Right renal pelvis (tissue), 4 donors: ENCODE measurements at places on chromosomes 11 and 22.

- no peak for DNase-seq
These were observed 16.5 kb downstream of the CERK start for GRCh38 chr22:46721501-46722085.

- peak; percentile 26 for DNase-seq
These were observed 1060.1 kb downstream of the NTM start for GRCh38 chr11:132430429-132431062.

DNA sequence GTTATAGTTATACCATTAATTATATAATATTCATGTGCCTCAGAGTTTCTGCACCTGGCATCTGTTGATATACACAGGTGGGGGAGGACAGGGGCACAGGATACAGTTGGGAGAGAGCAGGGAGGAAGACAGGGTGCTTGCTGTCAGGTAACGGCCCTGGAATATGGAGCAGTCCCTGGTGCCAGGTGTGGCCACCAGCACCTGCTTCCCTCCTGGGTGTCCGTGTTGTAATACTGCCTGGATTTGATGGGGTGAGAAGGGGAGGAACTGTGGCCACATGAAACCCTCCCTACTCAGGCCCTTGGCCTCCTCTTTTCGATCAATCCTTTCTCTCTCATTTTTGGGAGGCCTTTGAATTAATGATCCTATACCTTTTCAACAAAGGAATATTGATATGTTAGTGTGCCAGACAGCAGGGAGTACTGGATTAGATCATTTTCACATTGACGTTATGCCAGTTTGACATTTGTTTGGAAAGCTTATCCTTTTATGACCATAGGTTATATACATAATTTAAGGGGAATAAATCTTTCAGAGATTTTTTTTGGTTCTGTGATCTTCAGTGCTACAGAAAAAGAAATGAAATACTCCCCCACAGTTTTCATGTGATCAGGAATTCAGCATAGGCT lies 88.6 kb downstream of the TEAD1 start:
- no peak for DNase-seq

DNA sequence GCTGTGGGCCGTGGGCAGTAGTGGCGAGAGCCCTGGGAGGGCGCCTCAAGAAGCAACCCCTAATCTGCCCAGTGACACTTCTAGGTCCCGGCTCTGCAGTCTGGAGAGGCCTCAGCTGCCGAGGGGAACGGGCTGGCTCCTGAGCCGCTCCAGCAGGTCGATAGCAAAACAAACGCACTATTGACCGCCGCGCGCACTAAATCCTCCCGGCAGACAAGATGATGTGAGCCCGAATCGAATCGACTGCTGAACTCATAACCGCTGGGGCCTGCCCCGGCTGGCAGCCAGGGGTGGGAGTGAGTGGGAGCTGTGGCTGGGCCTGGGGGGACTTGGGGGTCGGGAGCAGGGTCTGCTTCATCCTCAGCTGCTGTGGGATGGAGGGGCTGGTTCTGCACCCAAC lies 36.1 kb downstream of the FLRT1 start:
- DNase-seq = no peak

DNA sequence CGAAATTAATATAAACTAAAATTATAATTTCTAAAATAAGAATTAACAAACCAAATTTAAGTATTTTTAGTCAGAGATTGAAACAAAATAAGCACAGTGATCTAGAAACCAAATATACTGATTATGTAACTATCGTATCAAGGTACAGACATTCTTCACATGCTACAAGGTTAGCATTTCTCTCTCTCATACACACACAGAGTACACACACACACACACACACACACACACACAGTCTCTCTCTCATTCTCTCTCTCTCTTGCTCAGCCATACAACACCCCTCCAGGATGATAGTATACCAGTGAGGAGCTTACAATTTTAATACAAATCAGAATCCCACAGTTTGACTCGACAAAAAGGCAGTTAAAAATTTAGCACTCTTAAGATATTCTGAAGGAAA lies 66.0 kb downstream of the RDX start:
- no peak for DNase-seq

GRCh38 chr11:122273476-122274191 lies 157.6 kb upstream of the BLID start:
- DNase-seq = no peak

GRCh38 chr11:34104680-34105078 lies 750 bp upstream of the NAT10 start:
- no peak for DNase-seq

DNA sequence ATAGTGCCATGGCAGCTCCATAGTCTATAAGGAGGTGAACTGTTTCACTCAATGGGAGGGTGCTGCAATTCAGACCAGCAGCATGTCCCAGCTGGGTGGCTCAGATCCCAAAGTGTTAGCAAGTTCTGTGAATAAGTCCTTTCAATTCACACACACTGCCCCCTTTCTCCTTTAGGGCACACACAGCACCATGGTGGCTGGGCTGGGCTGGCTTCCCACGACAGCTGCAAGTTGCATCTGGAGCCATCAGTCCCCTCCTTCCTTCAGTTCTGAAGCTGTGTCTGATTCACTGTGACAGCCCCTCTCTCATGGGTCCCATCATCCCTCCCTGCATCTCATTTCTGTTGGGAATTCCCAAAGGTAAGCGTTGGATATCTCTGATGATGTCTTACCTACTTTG lies 324.1 kb upstream of the NCAM1 start:
- no peak for DNase-seq

DNA sequence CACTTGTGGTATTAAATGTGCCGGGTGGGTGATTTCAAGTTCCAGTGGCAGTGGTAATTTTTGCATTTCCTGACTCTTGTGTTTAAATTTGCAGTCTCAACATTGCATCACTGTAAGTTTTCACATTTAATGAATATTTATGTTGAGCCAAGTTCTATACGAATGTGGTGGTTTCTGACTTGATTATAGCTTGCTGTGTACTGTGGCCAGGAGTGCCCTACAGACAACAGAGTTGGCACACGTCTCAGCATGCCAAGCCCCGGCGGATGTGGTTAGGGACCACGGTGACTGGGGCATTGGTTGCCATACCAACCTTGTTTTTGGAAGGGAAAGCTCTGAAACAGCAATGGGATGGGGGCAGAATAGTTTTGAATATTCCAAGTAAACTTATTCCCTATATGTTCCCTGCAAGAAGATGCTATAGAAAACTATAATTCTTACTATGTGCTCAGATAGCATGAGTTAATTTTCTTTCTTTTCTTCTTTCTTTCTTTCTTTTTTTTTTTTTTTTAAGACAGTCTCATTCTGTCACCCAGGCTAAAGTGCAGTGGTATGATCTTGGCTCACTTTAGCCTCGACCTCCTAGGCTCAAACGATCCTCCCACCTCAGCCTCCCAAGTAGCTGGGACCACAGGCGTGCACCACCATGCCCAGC lies 16.0 kb downstream of the ZNRF3 start:
- DNase-seq = no peak

- no peak for DNase-seq
These were observed 536 bp downstream of the YWHAH start for GRCh38 chr22:31944700-31945442.

GRCh38 chr11:17766073-17766359 lies 31.4 kb downstream of the KCNC1 start:
- no peak for DNase-seq

- peak; percentile 15 for DNase-seq
These were observed 12.1 kb downstream of the OR10D3 start for GRCh38 chr11:124195189-124195734.

DNA sequence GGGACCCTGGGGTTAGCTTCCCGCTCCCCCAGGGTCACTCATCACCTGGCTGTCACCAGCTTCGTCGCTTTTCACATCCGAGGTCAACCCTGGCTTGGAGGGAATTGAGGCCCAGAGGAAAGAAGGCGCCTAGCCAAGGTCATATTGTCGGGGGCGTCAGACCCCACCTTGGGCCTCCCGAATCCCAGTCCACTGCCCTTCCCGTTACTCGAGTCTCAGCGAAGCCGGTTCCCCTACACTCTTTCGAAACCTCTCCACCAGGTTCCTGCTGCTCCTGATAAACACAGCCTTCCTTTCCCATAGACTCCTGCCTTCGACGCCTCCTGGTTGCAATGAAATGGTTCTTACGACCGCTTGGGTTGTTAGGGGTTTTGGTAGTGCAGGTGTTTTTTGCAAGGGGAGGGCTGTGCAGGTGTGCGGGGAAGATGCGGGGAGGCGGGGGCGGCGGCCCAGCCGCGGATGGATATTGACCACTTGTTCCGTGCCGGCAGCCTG lies 642 bp downstream of the NAA40 start:
- no peak for DNase-seq

DNA sequence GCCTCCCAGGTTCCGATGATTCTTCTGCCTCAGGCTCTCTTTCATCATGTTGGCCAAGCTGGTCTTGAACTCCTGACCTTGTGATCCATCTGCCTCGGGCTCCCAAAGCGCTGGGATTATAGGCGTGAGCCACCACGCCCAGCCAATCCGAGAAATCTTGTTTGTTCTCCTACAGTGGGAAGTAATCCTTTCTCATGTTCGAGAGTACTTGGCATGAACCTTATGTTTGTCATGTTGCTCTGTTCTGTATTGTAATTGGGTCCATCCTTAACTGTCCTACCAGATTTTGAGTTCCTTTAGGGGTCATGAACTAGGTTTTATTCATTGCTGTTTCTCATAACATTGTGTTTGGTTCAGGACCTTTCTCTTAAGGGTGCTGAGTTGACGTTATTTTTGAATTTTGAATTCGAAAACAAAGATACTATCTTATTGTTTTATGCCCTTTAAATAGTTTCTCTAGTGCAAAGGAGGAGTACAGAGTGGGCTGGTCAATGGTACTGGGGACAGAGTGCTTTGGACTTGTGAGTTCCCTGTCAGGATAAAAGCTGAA lies 113.4 kb upstream of the RRM1 start:
- DNase-seq = no peak

GRCh38 chr11:2577031-2577990 lies 122.5 kb downstream of the KCNQ1OT1 start:
- DNase-seq = no peak

DNA sequence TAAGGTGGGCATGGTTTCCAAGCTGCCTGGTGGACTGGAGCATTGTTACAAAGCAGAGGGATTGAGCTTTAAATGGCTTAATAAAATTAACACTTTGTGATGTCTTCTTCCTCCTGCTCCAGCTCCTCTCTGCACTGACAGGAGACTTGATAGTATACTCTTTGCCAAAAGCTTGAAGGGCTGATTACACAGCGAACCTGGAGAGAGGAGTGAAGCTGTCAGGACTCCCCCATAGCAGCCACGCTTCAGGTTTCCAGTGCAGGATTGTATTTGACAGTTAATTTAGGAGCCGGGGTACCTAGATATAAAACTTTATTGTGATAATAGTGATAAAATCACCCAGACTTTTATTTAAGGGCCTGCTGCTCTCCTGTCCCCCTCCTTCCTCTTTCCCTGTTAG lies 50.0 kb downstream of the TRIM44 start:
- DNase-seq = peak; percentile 24

- peak; percentile 57 for DNase-seq
These were observed 181.4 kb downstream of the ETS1 start for GRCh38 chr11:128405714-128406662.

GRCh38 chr11:25981998-25982397 lies 349.9 kb upstream of the ANO3 start:
- DNase-seq = peak; percentile 55

GRCh38 chr11:66388780-66389386 lies 17.3 kb upstream of the SLC29A2 start:
- DNase-seq = no peak

DNA sequence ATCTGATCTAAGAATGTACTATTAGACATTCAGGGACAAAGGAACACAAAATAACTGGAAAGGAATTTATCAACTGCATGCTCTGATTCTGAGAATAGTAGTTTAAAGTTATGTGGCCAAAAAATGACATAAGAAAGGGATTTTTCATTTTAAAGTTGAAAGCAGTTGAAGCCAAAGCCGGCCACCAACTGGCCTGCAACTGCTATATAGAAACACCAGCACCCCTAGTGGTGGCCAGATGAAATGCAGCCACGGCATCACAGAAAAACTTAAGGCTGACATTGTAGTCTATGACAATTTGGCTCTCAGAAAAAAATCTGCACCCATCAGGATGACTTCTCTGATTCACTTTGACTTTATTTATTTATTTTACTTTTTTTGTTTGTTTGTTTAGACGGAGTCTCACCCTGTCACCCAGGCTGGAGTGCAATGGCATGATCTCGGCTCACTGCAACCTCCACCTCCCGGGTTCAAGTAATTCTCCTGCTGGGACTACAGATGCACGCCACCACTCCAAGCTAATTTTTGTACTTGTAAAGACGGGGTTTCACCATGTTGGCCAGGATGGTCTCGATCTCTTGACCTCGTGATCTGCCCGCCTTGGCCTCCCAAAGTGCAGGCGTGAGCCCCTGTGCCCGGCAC lies 59.2 kb downstream of the SLC35F2 start:
- no peak for DNase-seq

- peak; percentile 32 for DNase-seq
These were observed 16.3 kb downstream of the OR2AG2 start for GRCh38 chr11:6755303-6755952.

DNA sequence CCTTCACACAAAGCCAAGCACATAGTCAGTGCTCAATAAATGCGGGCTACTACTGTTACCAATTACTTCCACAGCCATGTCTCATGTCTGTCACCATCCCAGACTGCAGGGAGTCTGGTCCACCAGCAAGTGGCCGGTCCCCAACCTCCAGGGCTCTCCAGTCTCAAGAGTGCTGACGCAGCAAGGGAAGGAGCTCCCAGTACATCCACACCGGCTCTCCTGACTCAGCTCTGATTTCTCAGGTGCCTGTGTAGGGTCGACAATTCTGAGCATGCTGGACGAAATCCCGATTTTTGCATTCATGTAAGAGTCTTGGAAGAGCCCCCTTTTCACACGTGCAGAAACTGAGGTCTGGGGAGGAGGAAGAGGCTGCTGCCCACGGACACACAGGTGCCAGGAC lies 10.3 kb upstream of the NEFH start:
- no peak for DNase-seq

DNA sequence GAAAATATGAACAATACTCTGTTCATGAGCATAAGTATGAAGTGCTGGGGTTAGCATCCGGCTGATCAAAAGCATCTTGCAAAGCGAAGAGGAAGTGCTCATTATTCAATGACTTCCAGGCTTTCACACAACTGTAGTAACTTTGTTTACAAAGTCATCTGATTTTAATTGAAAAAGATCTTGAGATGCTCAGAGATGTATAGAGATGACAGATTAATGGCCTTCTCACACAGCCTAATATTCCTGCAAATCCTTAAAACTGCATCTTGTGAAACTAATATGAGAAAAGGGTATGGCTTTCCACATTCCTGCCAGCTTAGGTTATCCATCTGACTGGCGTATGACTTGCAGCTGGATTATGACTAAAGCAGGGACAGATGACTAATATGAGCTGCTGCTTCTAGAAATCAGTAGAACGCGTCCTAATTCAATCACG lies 125.4 kb downstream of the CASP12 start:
- DNase-seq = no peak

- no peak for DNase-seq
These were observed 4.0 kb upstream of the FCHSD2 start for GRCh38 chr11:73145986-73146575.
